ENCODE measurements at places on chromosomes 7 and 10.

DNA sequence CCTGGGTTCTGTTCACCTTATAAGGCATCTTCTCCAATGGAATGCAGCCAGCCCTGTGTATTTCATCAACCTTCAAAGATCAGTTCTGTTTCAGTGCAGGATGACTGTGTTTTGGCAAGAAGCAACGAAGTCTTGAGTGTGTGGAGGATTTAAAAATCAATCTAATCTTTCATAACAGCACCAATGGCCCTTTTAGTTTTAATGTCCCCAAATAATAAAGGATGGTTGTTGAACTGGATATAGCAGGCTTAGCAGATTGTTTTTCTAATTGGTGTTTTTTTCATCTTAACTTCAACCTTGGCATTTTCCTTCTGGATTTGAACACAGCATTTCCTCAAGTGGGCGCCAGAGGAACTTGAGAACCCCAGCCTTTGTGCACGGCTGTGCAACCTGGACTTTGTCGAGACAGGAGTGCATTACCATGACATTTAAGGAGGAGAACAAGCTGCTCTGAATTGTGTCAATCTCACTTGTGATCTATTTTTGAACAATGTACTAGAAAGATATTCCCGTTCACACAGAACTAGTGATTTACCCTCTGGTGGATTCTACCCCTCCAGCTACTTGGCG is 313.3 kb upstream of the AKR1E2 start:
- DNase-seq: no peak

GRCh38 chr10:77836299-77836820 is 90.2 kb downstream of the DLG5 start:
- peak; percentile 51 for DNase-seq

- DNase-seq: no peak
These were observed 3.9 kb downstream of the MPP7 start for GRCh38 chr10:28298951-28299350.

- DNase-seq: no peak
These were observed 34.6 kb downstream of the MGAM2 start for GRCh38 chr7:142146124-142146523.

DNA sequence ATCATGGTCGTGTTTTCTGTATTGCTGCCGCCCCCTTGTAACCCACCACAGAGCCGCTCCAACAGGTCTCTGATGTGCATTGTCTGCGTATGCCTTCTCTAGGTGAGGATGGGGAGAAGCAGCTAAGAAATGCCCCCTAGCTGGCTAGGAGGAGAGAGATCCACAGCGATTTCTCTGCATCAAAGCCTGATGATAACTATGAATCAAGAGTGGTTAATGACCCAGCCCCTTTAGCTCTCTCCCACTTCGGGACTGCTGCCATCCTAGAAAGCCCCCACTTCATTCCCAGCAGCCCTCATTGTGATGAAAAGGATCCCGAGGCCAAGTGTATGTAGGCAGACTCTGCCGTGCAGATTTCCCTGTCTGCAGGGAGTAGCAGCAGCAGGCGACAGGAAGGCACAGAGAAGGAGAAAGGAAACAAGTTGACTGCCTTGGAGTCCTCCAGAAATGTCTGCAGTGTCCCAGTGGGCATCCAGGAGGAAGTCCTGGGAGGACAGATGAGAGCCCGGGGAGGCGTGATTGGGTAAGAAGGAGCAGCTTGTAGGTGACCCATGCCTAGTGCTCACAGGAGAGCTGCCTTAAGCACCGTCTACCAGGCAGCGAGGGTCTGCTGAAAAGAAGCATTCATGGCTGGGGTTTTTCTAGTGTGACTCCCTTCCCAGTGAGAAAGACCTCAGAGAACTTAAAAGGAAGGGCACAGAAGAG is 2.9 kb downstream of the PLXNA4 start:
- no peak for DNase-seq

- DNase-seq: no peak
These were observed at the start of gene SMO for GRCh38 chr7:129188372-129188891. Gene SMO, plus strand, starts transcription at chr7:129188633. Its CDS starts 519 bp downstream, at chr7:129189152.

- no peak for DNase-seq
These were observed 14.7 kb downstream of the TMEM60 start for GRCh38 chr7:77783545-77783944.
